ENCODE measurements at places on chromosomes 6 and 20. TPM values are rescaled to one million over a fixed set of nuclear protein-coding genes. Genes with fewer than 3 reads are reported as not detected.
A peak's percentile ranks its signal among the peaks of the same experiment; 100 is the strongest.

The LGSN gene
- total RNA-seq: not detected

The WFDC12 gene
- not detected for total RNA-seq

The DDO gene
- 0.50 TPM for total RNA-seq

GRCh38 chr6:127857051-127857637, 43.7 kb downstream of the THEMIS start:
- no peak for DNase-seq

DNA sequence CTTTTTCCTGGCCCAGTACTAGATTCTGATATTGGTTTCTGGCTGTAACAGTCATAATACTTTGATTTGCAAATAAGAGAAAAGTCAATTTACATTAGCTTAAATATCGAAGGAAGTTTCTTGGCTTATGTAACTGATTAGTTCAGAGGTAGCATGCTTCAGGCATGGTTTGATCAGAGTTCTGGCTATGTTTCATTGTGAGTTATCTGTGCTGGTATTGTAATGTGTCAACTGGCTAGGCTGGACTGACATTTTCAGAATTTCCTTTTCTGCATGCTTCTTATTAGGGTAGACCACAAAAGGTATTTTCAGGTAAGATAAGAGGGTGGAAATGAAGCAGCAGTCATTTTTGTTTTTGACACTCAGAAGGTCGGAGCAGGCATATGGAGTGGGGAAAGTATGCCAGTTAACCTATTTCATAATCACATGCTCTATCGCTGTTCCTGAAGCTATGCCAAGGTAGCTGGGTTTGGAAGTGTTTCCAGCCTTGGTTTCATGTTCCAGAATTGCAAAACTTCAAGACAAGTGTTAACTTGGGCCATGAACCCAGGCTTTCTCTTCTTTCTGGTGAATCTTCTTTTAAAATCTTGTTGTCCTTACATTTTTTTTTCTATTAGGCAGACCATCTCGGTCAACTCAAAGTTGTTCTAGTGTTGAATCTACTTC, 244.9 kb downstream of the DHX35 start:
- DNase-seq: no peak

DNA sequence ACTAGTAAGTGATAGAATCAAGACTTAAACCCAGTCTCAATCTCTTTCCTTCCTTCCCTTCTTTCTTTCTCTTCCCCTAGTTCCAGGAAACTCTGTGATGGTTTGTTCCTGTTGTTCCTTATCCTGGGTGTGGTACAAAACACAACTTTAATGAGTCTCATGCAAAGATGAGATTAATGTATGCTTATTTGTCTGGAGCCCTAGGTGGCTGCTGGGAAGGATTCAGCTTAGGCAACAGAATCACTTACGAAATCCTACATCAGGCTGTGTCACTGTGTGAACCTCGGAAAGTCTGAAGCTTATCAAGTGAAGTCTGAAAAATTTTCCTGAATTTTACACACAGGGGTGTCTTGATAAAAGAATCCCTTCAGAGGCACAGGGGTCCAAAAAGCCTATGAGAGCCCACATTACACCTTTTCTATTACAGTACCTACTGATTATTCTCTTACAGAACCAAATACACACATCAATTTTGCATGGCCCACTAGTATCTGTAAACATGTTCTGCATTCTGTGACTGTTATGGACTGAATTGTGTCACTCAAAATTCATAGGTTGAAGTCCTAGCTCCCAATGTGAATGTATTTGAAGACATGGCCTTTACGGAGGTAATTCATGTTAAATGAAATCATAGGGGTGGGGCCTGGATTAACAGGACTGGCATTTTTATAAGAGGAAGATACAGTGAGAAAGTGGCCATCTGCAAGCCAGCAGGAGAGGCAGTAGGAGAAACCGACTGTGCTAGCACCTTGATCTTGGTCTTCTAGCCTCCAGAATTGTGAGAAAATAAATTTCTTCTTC, 144.7 kb downstream of the MYB start:
- no peak for DNase-seq

DNA sequence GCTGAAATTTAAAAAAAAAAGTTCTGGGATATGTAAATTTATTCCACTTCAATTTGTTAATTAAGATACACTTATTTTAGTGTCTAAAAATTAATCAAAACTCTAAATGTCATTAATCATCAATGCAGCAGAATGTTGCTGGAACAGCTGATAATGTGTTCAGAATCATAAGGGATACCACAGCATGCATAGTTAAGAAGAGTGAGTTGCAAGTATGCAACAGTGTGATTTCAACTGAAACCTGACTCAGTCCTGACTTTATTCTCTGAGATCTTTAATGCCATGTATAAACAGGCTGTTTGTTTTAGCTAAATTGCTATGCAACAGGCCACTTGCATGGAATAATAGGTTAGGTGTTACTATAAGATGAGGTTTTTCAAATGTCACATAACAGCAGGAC, 1.4 kb downstream of the GRIK2 start:
- peak; percentile 32 for DNase-seq

DNA sequence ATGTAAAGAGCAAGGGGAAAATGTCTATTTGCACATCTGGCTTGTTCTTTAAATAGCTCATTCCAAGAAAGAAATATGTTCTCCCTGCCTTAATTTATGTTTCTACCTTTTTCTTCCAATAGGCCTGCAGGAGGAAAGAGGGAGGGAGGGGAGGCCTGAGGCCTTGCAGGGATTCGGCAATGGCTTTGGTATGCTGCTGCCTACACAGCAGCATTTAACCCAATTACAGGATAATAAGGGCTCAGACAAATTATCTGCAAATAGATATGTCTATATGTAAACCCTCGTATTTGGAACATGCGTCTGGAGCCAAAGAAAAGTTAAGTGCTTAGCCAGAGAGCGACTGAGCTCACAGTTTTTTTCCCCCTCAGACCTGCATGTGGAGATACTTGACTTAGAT, 277.2 kb downstream of the CDC5L start:
- no peak for DNase-seq

DNA sequence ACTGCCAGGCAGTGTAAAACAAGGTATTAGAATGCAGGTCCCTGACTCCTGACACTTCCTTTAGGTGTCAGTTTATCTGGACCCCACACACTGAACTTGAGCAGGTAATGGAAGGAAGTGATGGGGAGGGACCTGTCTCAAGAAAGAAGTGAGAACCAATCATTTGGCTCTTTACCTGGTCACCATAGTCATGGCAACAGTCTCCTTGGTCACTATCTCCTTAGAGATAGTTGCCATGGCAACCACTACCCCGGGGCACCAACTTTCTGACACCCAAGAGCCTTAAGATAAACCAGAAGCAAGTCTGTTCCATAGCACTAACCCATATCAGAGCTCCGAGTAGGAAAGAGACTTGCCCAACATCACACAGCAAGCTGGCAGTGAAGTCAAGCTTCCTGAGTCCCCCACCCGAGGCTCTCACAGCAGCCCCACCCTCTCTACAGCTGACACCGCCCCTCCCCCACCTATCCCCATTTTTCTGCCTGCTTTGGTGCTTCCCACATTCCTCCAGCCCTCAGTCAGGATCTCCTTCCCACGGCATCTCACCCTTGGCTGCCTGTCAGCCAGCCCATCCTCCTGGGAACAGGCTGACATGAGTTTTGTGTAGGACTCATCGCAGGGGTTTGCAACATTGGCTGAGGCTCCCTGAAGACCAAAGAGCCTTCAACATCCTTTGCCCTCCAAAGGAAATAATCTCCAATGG, 16.3 kb upstream of the HM13 start:
- DNase-seq: peak; percentile 50

DNA sequence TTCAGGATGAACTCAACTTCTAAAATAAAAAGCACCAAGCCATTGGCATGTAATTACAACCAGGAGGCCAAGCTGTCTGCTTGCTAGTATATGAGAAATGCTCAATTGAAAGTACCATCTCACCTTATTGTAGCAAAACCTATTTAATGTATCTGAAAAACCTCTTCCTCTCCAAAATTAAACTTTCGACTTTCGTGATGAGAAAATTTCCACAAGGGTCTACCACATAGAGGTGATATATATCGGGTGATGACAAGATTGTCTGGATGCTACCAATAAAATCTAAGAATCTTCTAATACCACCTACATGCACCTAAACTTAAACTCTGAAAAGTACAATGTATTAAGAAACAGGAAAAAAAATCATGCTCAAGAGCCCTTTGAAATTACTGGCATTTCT, 74.2 kb downstream of the ATXN1 start:
- no peak for DNase-seq

DNA sequence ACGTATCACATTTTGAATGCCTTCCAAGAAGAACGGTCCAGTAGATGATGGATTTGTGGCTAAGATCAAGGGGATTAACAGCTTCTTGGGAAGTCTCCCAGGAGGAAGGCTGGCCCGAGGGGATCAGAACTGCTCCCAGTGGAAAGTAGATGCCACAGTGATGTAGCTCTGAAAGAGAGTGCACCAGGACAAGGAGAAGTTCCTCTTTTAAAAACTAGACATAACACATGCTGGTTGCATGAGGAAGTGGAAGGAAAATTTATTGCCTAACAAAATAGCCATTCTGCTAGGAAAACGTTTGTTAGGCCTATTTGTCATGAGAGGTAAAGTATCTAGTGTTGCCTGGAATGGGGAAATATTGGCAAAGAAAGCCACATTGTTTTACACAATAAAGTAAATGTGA, 87.8 kb downstream of the CDH26 start:
- DNase-seq: peak; percentile 71

GRCh38 chr6:89058627-89059026, 21.9 kb upstream of the PNRC1 start:
- DNase-seq: no peak

DNA sequence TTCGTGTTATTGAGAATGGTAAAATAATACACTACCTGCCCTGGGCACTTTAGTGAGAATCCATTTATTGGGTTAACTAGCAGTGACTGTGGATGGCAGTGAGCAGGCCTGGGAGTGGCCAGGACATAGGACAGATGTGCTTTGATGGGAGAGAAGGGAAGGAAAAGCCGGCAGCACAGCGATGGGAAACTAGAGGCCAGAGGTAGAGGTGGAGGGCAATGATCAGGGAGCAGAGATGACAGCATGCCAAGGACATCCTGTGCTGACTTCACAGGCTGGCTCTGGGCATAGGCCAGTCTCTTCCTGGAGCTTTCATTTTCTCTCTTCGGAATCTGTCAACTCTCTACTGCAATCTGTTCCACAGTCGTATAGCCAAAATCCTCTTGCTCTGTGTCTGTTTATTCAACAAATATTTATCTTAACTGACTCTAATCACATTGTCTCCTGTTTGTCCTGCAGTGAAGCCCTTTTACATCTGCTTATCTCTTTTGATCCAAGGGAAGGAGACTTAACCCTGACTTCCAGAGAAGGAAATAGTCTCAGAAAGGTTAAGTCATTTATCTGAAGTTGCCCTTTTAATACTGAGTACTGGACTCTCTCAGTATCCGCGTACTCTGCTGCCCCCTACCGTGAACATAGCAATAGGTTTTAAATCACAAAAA, 18.4 kb upstream of the MMP24 start:
- peak; percentile 69 for DNase-seq

DNA sequence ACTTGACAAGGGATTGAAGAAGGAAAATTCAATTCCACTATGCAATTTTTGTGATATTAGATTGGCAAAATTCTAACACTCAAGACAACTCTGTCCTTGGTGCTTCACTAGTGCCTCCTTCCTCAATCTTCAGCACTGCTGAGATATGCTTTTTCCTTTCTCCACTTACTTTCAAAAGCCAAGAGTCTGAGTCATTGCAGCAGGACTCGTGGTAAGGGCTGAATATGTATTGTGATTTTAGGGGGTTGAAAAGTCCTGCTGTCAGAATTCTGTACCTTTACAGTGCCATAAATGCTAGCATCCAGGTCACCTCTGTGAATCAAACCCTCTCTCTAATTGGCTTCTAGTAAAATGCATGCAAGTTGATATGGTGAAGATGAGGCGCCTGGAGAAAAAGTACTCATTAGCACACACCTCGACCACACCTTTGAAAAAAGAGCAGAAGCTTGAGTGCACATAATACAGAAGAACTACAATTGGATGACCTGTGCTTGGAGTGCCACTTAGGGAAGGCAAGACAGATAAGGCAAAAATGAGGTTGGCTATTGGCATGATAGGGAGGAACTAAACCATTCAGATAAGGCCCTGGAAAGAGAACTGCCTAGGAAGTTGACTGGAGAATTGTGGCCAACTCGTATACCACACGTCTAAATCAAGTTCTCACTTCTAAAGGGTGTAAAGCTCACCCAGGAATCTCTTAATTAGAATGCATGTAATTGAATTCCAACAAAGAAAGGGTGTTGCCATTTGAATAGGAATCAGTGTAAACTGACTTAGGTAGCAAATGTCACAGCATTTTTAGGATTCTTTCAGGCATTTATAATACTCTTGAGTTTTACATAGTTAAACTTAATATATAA, 43.6 kb upstream of the FAM83B start:
- peak; percentile 52 for DNase-seq

- DNase-seq: no peak
These were observed 237.7 kb downstream of the DLL1 start for GRCh38 chr6:170052991-170053821.

Data from HFFc6 (cell line).